H7 (cell line): ENCODE measurements at places on chromosomes 5 and 9.

- DNase-seq, result peak; percentile 99
Measured at GRCh38 chr9:136694163-136694871, 7.1 kb upstream of the AGPAT2 start.

GRCh38 chr5:165263536-165263935 lies 1758.1 kb downstream of the MAT2B start:
- DNase-seq, result no peak

DNA sequence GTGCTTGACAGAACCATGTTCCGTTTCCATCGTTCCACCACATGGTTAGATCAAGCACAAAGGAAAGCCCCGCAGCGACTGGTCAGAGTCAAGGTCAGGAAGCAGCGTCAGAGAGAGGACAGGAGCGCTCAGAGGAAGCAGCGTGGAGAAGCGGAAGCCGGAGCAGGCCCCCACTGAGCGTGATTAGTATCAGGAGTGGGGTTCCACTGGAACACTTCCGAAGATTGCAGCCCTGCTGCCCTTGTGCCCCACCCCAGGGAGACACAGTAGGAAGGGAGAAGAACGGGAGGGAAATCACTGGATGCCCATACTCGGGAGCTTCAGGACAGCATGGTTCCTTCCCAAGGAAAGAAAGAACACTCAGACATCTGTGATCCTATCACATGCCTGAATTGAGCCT lies 189.0 kb upstream of the PANK3 start:
- no peak for DNase-seq

- peak; percentile 71 for DNase-seq
Measured at GRCh38 chr5:994821-995220, 13.8 kb upstream of the NKD2 start.

DNA sequence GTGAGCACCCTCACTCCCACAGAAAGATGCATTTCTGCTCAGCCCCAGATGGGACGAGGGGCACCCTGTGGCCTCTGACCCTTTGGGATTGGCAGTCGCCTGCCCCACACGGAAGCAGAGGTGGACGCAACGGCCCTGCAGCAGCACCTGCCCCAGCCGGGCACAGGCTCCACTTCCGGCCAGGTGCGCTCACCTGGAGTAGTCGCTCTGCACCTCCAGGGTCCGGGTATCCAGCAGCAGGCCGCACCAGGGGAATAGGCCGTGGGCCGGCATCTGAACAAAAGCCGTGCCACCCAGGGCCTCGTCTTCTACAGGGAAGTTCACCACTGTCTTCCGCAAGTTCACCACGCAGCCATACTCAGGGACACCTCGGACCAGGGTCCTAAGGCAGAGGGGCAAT lies 30.7 kb downstream of the TERT start:
- DNase-seq, result no peak

GRCh38 chr5:113293975-113294310 lies 140.8 kb downstream of the TSSK1B start:
- no peak for DNase-seq

GRCh38 chr5:36897616-36898015 lies 21.0 kb downstream of the NIPBL start:
- no peak for DNase-seq
